T-helper 9 cell (primary cell): ENCODE measurements at places on chromosomes 11 and 22.

DNA sequence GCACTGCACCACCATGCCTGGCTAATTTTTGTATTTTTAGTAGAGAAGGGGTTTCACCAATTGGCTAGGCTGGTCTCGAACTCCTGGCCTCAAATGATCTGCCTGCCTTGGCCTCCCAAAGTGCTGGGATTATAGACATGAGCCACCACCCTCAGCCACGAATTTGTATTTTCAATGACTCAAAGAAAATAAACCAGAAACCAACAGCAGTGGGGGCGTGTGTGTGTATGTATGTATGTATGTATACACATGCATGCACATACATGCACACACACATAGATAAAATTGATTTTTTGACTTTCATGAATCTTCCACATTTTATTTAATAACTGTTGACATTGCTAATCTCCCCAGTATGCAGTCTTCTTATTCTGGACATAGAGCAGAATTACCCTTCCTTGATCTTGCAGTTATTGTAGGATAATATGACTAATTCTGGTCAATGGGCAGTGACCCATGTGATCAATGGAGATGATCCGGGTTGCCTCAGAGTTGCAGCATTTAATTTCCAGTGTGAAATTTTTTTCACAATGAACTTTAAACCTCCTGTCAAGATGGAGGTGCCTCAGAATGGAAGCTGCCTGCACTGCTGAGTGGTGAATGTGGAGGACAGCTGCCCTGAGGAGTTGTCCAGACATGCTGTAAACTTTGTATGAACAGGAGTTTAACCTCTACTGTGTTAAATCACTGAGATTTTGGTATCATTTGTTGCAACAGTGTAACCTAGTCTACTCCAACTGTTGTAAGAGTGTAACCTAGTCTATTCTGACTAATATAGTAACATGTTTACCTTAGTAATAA is 12.8 kb upstream of the PTPN5 start:
- DNase-seq = no peak

DNA sequence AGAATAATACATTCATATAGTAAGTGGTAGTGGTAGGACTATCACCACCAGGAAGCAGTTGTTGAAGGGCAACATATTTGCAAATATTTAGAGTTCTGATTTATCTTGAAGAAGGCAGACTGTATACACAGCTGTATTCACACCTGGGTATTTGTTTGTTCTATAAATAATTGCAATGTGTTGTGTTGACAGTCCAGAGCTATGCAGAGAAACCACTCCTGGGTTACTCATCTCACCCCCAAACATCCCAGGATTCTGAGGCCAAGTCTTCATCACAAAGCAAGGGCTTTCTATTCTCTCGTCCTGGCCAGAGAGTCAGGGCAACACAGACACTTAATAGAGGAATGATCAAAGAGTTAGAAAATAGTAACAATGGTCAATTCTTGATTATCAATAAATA is 102.1 kb upstream of the FAT3 start:
- no peak for DNase-seq

DNA sequence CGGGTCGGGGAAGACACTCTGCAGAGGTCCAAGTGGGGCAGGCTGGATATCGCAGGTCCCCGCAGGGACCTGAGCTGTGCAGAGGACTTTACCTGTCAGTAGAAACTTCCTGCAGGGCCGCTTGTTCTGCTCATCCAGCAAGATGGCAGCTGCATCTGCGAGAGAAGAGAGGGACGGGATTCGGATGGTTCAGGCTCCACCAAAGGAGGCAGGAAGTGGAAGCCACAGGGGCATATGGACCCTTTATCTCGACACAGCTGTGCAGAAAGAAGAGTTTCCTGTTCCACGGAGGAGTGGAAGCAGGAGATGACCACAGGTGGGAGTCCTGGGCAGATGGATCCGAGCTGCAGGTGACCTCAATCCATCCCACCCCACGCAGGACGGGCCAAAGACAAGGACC is 22.5 kb downstream of the CABP7 start:
- no peak for DNase-seq

GRCh38 chr22:36160499-36160942 is at the start of gene APOL3:
Gene APOL3 (minus strand): TSS chr22:36160755. CDS start chr22:36149055, 11,700 bp downstream.
- DNase-seq = peak; percentile 32

GRCh38 chr11:120097721-120098385 is 40.1 kb downstream of the TRIM29 start:
- DNase-seq = no peak

- DNase-seq = no peak
These were observed 3.1 kb downstream of the MAPK8IP2 start for GRCh38 chr22:50603511-50604255.

DNA sequence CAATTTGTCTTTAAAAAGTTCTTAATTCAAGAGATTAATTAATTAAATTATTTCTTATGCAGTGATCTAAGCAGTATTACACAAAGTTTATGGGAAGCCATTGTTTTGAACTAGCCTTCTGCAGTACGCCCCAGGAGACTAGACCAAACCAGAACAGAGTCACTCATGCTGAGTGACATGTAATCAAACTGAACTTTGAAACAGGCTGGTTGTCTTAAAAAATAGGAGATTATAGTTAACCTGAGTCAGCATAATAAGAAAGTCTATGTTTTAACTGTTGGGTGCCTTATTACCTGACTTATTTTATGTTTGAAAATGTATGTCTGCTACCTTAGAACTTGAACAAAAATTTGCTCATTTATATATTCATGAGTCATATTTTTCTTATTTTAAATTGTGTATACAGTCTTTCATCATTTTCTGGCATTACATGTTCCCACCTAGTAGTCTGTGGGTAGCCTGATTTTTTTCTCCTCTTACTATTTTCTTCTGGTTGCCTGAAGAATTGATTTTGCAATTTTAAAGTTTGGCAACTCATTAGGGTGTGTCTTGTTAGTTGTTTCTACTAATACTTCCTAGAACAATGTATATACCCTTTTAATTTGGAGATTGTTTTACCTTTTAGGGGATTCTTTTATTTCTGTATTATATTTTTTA is 161.4 kb downstream of the AASDHPPT start:
- no peak for DNase-seq

DNA sequence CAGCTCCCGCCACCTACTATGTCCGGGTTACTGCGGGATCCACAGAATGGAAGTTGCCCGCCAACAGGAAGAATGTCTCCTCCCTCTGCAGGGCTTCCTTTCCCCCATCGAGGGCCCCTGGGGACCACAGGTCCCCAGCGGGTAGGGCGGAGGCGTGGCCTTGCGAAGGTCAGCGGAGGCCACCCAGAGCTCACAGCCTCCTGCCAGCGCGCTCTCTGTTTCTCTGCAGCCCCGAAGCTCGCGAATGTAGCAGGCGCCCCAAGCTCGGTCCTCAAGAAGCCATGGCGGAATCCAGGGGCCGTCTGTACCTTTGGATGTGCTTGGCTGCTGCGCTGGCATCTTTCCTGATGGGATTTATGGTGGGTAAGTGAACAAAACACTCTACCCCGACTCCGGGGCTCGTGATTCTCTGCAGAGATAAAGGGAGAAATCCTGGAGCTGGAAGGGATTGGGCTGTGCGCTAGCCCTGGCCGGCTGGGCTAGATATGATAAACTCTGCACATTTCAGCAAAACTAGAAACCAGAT is at the start of gene NAALAD2:
Gene NAALAD2 (plus strand): TSS at position 186 of the 526 bp plus-strand sequence. CDS start 96 bp downstream, at position 282.
- DNase-seq = no peak

- DNase-seq = no peak
These were observed 21.8 kb downstream of the MYO7A start for GRCh38 chr11:77149716-77150392.

GRCh38 chr11:112886434-112887370 is 74.5 kb upstream of the NCAM1 start:
- DNase-seq = no peak

- no peak for DNase-seq
These were observed 1.3 kb downstream of the TBC1D10C start for GRCh38 chr11:67405196-67405567.

- DNase-seq = no peak
These were observed 85.3 kb upstream of the MYO18B start for GRCh38 chr22:25656724-25657123.

DNA sequence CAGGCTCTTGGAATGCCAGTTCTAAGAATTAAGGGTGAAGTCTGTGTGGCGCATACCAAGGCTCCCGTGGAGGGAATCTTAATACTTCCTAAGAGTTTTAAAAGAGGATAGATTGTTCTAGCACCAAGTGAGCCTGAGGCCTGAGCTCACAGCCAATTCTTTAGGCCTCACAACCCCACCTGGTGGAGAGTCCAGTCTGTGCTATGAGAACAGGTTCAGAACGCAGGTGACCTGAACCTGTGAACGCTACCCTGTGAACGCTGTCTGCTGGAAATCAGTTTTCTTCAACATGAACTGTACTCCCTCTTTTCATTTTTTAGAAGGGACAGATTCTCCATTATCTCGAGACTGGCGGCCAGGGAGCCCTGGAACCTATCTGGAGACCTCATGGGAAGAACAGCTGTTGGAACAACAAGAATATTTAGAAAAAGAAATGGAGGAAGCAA is 43.2 kb upstream of the DLAT start:
- peak; percentile 19 for DNase-seq

DNA sequence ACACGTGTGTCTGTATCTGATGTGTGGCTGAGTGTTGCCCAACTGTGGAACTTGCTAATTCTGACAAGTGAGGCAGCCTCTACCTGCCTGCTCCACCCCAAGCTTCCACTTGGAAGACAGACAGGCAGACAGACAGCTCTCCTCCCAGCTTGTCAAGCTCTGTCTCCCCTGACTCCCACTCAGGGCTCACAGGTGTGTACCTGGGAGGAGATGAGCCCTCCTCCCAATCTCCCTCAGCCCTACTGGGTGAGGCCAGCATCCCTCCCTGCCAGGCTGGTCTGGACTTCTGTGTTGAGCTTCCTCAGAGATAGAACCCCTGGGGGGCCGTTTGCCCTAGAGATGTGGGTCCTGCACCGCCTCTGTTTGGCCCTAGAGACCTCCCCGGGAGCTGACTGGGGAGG is 1.0 kb upstream of the CHRM1 start:
- no peak for DNase-seq

GRCh38 chr11:11978098-11978637 is 30.3 kb downstream of the DKK3 start:
- DNase-seq = no peak

DNA sequence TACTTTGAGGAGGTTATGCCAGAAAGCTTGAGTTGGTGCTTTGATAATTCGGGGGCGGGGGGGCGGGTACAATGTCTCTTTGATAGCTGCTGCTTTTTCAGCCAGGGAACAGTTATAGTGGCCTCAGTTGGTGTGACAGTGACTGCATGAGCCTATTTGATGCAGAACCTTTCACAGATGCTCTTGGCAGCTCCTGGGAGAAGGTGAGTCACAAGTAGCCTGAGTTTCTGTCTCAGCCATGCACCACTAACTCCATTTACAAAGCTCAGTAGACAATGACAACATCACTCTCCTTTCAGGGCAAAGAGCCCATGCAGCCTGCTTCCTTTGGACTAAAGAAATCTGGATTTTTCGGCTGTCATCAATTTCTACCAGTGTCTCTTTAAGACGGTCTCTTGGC is 42.1 kb upstream of the SEZ6L start:
- no peak for DNase-seq

DNA sequence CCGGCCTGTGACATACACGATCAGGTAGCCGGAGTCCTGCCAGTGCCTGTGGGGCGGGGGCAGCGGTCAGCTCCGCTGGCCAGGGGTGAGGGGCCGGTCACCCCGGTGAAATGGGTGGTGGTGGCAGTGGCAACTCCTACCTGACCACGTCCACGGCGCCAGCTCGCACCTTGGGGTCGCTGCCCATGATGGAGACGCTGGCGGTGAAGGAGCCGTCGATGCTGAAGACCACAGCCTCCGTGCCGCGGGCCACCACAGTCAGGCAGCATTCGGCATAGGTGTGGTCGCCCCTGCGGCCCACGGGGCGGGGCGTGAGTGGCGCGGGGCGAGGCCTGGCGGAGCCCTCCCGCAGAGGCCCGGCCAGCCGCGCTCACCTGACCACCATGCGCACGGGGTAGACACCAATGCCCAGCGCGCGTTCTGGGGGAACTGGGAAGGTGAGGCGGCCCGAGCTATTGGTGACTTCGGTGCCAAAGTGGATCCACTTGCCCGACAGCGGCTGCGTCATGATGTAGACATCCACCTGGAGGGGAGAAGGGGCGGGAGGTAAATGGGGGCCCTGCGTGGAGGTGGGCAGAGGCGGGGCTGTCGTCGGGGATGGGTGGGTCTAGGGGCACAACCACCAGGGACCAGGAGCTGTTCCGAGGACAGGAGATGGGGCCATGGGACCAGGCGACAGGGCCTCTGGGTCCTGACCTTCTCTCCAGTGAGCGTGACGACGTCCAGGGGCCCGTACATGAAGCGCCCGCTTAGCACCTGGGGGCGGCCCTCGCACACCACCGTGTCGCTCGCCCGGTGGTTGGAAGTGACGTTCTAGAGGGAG is 10.9 kb downstream of the AIP start:
- no peak for DNase-seq

GRCh38 chr11:8086001-8086479 is 5.0 kb downstream of the TUB start:
- DNase-seq = no peak

DNA sequence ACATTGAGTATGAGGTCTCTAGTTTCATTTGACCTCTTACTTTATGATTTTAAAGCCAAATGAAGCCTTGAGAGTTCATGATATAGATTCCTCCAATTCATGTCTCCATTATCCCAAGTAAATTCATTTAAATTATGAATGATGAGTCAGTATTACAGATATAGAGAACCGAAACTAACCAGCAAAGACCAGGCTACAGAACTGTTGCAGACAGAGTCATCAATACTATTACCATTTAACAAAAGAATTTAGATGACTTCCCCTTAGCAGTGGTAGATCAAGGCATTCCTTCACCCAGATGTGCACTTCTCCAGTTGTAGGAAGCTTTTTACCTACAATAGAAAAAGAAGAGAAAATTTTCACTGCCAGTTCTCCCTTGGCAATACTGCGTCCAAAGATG is 11.8 kb upstream of the CCDC89 start:
- no peak for DNase-seq
